CD4-positive, alpha-beta T cell (primary cell): ENCODE measurements at places on chromosomes 2 and 18. TPM values are rescaled to one million over a fixed set of nuclear protein-coding genes. Genes with fewer than 3 reads are reported as not detected.

DNA sequence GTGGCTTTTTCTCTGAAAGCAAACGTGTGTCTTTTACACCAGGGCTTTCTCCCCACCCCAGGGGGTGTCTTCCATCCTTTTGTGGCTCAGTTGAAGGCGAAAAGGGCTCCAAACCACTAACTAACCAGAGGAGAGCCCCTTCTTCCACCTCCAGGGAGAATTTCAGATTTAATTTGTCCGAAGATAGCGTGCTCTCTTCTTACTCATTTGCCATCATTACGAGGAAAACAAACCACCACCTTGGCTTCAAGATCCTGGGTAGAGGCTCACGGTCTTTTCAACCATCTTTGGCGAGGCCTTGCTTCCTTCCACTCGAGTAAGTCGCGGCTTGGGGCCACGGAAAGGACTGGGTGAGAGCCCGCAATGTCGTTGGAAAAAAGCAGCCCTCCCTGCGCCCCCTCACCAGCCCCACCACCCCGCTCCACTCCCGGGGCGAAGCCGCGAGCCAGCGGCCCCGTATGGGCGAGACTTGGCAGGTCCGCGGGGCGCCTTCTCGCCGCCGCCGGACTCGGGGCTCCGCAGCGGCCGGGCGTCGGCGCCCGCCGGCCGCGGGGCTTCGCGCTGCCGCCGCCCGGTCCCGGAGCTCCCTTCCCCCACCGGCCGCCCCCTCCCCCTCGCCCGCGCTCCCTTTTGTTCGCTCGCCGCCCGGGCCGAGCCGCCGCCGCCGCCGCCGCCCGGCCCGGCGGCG lies 1.7 kb upstream of the ZNF532 start:
- peak; percentile 4 for DNase-seq

RAMP1 gene
- total RNA-seq = not detected

DNA sequence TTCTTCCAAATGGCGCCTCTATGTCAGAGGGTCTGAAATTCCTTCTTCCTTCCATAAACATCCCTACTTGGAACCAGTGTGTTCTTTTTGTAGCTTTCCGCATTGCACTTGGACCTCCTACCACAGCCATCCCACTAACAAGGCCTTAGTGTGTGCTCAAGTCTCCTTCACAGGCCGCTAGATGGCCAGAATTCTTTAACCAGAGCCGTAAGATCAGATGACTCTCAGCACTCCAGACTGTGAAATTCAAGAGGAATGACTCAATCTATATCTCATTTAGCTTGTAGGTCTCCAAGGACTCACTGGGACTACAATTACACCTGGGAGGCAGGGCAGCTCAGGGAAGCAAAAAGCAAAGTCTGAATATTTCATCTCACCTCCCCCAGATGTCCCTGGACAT lies 298.9 kb downstream of the EIPR1 start:
- DNase-seq = no peak

DNA sequence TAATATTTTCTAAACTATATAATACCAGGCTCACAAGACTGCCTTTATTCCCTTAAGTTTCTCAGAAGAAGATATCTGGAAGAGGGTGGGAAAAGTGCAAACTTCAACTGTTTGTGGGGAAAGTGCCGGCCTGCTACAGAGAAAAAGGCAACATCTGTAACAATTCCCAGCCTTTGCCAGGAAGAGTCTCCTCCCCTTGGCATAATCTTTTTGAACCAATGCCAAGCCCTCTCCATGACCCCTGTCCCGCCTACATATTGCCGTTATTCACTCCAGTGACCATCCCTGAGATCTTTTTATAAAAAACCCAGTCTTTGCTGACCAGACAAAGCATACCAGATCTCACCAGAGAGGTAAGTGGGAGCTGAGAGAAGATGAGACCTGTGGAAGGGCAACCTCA lies at the start of gene REG3G:
Gene REG3G, plus strand, starts transcription at position 282 of the 400 bp plus-strand sequence. CDS start 392 bp downstream, outside the sequence.
- DNase-seq = no peak

DNA sequence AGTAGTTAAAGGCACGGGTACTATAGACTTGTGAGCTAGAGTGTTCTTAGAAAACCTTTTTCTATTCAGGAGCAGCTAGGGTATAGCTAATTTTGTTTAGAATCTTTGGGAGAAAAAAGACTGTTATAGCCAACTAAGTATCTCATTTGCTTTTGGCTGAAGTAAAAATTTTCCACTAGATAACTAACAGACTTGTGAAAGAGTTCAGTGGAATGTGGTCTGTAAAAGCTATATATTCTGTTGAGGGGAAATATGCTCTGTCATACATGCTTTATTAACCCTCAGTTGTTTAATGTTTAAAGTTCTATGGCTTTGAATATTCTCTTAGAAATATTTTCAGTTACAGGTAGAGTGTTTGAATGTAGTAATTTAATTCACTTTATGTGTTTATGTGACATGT lies 49.7 kb downstream of the RIF1 start:
- DNase-seq = no peak

- no peak for DNase-seq
Observed at GRCh38 chr18:42706618-42707017, 408.9 kb downstream of the RIT2 start.

PRKAG3 gene
- total RNA-seq = not detected

TNFAIP6 gene
- total RNA-seq = not detected

GRCh38 chr2:48733067-48733503 lies 22.4 kb downstream of the LHCGR start:
- no peak for DNase-seq

DNA sequence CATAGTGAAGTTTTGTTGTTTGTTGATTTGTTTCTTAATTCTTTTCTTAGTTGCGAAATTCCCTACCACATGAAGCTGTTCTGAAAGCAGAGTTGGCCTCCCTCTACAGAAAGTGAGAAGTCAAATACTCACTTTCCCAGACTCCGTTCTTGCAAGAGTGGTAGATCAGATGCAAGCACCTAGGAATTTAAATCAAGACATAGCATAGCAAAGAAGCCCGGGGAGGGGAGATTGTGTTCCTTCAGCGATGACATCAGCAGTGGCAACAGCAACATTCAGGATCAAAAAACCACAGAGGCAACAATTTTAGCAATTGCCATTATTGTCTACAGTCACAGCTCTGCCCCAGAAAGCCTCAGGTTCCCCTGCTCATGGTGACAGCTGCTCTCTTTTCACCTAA lies 580.0 kb downstream of the RNF144A start:
- DNase-seq = no peak
